Cerebellar nuclear complex (tissue), 1 donor: ENCODE measurements at places on chromosomes 16 and 17.

DNA sequence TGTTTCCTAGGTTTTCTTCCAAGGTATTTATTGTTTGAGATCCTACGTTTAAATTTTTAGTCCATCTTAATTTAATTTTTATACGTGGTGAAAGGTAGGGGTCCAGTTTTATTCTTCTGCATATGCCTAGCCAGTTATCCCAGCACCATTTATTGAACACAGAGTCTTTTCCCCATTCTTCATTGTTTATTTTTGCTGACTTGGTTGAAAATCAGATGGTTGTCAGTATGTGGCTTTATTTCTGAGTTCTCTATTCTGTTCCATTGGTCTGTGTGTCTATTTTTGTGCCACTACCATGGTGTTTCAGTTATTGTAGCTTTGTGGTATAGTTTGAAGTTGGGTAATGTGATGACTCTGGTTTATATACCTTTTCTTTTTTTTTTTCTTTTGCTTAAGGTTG, 753.0 kb upstream of the GOT2 start:
- no peak for DNase-seq

DNA sequence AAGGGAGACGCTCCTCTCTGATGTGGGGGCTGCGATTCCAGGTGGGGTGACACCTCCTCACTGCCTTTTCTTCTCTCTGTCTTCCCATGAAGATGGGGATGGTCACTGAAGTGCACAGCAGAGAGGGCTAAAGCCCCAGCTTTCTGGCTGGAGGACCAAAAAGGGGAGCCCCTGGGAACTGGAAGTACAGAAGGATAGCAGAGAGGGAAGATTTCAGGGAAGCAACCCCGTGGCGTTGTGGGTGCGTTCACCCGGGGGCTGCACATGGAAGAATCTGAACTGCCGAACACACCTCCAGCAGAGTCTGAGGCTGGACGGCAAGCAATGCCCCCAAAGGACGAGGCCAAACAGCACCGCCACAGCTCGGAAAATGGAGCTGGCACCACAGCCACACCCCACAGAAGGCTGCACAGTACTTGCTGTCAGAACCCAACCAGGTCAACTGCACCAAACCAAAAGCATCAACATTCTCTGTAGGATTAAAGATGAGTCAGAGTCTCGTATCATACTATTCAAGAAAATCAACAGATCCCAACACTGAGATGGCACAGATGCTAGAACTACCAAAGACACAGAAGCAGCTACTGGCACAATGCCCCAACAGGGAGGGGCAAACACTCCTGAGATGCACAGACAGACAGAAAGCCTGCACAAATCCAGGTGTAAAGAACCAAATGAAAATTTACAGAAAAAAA, 49.9 kb downstream of the MAP1LC3B start:
- DNase-seq: no peak

GRCh38 chr16:1729026-1729425, 23.0 kb downstream of the MAPK8IP3 start:
- no peak for DNase-seq

GRCh38 chr17:40061609-40062038, 1.1 kb upstream of the THRA start:
- DNase-seq: no peak

DNA sequence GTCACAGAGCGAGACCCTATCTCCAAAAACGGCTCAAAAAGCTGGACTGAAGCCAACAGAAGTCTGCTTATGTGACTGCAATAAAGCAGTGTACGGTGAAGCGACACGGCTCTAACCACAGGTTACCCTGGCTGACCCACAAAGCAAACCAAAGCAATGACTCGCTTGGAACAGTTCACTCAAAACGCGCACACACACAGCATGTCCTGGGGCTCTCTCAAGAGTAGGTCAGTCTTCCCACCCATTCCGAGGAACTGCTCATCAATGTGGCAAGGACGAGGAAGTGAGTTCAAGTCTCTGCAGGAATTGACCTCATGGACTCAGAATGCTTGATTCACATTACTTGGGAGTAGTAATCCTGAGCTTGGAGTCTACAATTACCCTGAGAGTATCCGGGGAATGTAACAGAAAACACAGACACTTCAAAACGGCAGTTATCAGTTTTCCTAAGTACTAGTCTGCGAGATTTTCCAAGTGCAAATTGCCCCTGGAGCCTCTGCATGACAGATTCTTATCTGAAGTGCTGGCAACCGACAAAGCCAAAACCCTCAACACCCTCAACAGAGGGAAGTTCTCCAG, 25.4 kb downstream of the PELP1 start:
- DNase-seq: no peak

DNA sequence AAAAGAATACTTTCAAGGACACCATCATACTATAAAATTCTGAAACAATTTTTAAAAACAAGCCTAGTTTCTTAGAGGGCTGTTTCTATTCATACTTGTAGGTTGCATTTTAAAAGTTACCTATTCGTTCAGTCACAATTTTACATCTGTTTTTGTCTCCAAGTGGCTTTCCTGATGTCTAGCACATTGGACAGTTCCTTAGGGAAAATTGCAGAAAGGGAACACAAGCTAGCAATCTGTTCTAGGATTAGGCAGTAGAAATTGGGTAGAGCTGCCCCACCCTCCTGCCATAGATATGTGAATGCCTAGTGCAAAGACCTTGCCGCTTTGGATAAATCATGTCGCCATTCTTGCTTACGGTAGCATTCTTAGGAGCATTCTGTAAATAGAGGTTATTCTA, 358.9 kb downstream of the RBFOX1 start:
- DNase-seq: no peak

GRCh38 chr17:72492941-72493340, 372.1 kb downstream of the SOX9 start:
- no peak for DNase-seq

DNA sequence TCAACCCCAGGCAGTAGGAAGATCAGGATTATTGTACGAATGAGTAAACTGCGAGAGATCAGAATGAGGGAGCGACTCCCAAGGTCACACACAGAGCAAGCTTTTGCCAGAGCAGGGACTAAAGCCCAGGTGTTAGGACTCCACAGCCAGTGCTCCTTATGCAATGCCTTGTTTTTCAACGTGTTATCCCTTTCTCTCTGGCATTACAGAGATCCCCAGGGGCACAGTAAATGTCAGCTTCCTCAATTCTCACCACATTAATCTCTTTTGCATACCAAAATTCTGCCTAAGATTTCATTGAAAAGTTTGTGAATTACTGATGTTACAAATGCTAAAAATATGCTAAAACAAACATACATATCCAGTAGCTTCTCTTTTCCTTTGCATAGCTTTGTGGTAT, 68.1 kb upstream of the CES5A start:
- no peak for DNase-seq

DNA sequence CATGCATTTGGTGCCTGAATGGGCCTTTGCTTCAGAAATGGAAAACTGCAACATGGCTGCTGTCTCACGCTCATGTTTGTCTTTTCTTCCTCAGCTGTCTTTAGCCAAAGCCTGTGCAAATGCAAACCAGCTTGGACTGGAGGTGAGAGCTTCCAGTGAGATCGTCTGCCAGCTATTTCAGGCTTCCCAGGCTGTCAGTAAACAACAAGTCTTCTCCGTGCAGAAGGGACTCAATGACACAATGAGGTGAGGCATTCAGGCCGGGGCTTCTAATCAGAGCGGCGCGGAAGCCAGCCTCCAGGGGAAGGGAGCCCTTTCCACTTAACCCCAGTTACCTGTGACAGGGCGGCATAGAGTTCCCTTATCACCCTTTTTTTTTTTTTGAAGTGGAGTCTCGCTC, 14.3 kb downstream of the CCNF start:
- no peak for DNase-seq

- DNase-seq: no peak
Observed at GRCh38 chr16:15055141-15056053, 477 bp downstream of the NTAN1 start.

DNA sequence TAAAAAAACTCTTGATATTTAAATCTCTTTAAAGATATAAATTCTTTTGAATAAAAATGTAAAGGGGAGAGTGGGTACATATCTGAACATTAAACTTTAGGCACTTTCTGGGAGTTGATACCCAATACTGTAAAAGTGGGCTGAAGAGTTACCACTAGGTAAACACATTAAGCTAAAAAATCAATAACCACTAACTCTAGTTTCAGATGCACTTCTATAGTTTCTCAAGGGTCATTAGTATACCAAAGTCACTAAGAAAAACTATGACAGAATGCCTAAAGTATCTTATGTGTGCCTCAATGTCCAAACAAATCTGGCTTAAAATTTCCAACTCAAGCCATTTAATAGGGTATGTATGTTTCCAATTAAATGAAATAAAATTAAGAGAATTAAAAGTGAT, 13.1 kb upstream of the CFDP1 start:
- no peak for DNase-seq
